Stimulated activated CD8-positive, alpha-beta memory T cell treated with anti-CD3 and anti-CD28 coated beads, Interleukin-4, amount 100 ng/mL, for 1 hour (primary cell): ENCODE measurements at places on chromosomes 5 and 9.

GRCh38 chr5:31485376-31486207 is 46.3 kb downstream of the DROSHA start:
- DNase-seq, result no peak

DNA sequence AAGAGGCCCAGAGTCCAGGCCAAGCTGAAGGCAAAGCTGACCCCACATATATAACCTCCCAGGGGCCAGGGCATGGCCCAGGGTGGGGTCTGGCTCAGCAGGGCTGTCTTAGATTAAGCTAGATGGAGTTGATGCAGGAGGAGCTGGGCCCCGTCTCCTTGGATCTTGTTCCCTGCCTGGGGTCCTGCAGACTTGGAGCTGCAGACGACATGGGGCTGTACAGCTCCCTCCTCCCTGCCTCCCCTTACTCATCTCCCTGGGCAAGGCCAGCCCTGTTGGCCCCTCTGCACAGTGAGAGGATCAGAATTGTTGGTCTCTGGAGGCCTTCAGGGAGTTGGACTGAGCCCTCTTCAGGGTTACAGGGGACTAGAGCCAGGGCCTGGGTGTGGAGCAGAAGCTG is 134.9 kb downstream of the RGS3 start:
- DNase-seq, result no peak

DNA sequence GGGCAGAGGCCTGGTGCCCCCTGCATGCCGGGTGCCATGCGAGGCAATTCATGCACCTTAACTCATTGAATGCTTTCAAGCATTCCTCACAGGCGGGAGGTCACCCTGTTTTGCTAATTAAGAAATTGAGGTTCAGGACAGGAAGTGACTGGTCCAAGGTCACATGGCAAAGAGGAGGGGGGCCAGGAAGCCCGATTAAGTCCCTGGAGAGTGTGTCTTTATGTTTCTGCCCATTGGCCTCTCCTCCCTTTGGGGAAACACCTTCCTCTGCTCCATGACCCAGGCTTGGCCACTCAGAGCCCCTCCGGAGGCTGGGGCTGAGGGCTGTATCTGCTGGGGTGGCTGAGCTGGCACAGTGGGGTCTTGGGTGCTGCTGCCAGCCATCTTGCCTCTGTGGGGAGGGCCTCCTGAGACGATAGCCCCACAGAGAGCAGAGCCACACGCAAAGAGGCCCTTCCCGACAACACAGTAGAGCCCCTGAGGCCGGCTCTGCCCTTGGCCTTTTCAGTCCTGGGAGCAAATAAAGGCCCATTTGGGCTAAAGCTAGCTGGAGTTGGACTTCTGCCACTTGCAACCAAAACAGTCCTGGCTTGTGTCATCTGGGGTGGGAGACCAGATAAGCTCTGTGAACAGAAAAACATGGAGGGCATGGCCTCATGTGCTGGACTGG is 90.8 kb upstream of the NEURL1B start:
- DNase-seq, result no peak

GRCh38 chr5:178382754-178383164 is 150.2 kb upstream of the PHYKPL start:
- DNase-seq, result no peak

- DNase-seq, result no peak
These were observed 276.2 kb upstream of the TNC start for GRCh38 chr9:115393976-115394775.

DNA sequence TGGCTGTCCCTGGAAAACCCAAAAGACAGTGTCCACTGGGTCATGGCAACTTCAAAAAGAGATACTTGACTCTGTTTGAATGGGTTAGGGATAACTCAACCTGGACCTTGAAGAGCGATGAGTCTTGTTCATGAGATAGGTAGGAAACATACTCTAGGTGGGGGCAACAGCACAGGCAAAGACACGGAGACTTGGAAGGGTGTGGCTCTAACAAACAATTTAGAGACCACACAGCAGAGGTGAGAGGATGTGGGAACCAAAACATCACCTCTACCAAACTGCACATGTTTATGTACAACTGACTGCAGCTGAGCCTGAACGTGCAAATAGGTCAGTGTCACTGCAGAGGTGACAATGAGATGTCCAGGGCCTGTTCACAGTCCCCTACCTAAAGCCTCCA is 247.7 kb upstream of the ADRA1B start:
- DNase-seq, result no peak

- no peak for DNase-seq
These were observed 349.5 kb downstream of the CDH18 start for GRCh38 chr5:19638461-19638860.

DNA sequence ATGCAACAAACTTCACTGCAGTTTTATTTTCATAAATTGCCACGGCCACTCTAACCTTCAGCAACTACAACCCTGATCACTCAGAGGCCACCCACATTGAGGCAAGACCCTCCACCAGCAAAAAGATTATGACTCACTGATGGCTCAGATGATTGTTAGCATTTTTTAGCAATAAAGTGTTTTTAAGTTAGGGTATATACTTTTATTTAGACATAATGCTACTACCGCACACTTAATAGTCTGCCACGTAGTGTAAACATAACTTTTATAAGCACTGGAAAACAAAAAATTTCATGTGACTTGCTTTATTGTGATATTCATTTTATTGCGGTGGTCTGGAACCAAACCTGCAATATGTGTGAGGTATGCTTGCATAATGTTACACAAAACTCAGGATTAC is 257.9 kb downstream of the ZSWIM6 start:
- no peak for DNase-seq

- no peak for DNase-seq
These were observed 45.4 kb upstream of the CAST start for GRCh38 chr5:96616801-96617200.

DNA sequence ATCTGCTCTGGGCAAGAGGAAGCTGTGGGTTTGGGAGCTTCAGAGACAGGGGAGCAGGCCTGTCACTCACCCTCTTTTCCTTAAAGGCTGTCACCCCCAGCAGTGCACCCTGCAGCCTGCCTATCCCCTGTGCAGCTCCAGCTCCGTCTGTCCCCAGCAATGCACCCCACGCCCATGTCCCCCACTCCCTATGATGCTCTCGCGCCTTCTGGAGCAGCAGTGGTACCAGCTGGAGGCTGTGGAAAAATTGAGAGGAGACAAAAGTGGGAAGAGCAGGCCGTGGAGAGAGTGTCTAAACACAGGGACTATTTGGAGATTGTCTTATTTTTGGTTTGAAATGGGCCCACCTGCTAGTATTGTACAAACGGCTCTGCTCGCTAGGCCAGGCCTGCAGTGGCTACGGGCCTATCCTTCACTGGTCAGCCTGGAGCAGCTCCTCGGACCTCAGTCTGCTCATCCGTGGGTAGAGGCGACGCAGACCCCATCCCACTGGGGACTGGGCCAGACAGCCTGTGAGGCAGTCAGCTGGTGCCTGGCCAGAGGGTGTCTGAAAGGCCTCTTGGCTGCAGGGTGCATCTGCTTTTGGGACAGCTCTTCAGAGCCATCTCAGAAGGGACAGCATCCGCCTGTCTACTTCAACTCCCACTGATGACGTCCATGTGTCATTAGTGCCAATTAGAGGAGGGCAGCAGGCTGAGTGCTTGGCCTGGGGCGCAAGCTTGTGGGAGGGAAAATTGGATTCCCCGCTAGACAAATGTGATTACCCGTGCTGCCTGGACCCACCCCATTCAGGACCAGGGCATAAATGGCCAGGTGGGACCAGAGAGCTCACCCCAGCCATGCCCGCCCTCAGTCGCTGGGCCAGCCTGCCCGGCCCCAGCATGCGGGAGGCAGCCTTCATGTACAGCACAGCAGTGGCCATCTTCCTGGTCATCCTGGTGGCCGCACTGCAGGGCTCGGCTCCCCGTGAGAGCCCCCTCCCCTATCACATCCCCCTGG is at the start of gene DBH:
Gene DBH, plus strand, starts transcription at position 831 of the 999 bp plus-strand sequence. Its CDS starts 9 bp downstream, at position 840.
- no peak for DNase-seq

- no peak for DNase-seq
These were observed 64.2 kb downstream of the SGCD start for GRCh38 chr5:156391139-156391538.

- no peak for DNase-seq
These were observed 29.3 kb downstream of the SLC1A1 start for GRCh38 chr9:4519604-4520003.

DNA sequence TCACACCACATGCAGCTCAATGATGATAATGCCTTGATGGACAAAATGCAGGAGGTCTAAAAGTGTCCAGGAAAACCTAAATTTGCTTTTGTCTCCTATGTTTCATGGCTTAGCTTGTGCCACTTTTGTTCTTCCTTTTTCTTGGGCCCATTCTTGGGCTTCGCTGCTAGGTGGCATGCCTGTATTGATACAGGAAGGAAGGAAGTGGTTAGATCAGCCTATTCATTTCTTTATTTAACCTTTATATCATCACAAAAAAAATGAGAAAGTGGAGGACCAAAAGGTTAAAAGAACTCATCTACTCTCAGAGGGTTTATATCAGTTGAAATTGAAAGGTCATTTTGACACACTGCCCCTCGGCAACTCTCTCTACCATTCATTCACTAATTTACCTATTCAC is 260.2 kb downstream of the ARHGAP26 start:
- DNase-seq, result no peak

DNA sequence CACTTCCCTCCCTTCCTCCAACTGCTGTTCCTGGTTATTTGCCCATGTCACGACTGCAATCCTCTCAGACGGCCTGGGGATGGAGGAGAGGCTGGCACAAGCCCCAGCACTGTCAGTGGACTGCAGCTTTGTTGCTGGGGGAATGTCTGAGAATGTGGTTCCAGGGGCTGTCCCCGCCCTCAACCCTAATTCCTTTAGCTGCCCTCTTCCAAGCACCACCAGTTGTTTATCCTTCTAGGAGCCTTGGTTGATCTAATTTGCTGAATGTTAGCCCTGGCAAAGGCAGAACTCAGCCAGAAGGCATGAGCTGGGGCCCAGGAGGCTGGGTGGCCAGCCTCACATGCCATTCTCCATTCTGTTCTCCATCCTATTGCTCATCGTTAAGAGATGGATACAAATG is 51.6 kb downstream of the ADAM19 start:
- DNase-seq, result no peak

DNA sequence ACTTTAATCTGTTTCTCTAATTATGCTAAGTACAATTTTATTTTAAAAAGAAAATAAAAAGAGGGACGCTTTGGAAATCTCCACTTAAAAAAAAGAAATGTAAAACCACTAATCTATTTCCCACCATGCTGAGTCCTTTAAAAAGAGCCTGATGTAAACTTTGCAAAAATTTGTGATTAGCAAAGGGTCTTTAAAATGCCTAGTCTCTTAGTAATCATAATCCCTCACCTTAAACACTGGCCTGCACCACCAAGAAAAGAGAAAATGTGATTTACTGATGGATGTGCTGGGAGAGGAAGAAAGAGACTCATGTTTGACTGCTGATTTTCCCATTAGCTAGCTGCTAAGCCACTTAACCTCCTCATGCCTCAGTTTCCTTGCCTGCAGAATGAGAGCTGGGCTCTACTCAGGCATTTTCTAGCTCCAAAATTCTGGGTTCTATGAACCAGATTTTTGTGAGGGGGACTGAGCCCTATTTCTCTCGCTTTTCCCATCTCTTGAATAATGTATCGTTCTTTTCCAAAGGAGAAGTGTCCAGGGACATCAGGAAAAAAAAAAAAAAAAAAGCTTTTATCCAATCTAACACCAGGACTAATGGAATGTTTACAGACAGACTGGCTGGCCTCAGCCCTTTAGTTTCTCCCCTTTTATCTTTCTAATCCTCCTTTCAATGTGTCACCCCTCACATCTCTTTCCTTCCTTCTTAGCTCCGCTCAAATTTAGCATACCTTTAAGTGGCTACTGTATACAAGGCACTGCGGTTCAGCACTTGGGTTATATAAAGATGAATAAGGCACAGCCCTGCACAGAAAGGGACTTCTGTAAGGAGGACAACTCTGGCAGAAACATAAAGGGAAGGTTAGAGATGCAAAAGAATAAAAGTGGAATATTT is 312.4 kb downstream of the ARL15 start:
- no peak for DNase-seq

GRCh38 chr5:159405611-159406031 is 75.3 kb upstream of the IL12B start:
- DNase-seq, result no peak

DNA sequence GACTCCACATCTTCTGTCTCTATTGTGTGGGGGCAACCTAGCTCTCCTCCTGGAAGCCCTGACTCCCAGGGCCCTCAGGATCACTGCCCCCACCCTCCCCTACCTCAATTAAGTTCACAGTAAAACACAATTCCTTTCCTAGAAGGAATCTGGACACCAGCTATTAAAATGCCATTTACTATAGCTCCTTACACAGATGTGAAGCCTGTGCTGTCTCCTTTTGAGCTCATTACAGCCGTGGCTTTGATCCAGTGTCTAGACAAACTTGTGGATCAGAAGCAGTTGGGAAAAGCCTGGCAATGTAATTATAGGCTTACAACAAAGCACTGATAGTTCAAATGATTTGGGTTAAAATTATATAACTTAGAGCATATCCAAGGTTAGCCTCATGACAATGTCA is 107.0 kb upstream of the SMIM23 start:
- DNase-seq, result no peak

DNA sequence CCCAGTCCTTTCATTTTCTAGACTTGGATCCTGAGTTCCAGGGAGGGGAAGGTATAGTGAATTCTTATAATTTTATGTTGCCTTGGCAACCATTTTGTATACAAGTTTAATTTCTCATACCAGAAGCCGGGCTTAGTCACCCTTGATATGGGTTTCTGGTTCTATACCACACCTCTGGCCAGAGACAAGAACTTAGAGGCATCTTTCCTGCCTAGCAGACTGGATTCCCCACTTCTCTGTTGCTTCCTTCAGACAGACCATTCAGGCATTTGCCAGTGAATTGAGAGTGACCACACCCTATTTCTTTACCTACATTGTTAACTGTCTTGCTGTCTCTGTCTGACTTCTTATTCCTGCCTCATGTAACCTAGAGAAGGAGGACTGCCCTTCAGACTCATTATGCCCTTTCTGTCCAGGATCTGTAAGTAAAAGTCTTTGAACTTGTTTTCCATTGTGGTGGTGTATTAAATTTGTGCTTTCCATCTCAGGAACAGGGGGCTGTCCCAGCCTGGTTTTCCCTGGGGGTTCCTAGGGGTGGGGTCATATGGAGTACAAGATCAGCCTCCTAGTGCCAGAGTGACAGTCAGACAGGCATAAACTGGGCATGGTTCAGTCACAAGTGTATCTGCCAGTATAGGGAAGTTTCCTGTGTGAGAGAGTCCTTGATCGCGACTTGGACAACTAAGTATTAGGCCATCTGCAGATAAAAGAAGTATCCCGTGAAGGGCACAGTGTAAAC is 27.4 kb downstream of the TNFSF8 start:
- no peak for DNase-seq

DNA sequence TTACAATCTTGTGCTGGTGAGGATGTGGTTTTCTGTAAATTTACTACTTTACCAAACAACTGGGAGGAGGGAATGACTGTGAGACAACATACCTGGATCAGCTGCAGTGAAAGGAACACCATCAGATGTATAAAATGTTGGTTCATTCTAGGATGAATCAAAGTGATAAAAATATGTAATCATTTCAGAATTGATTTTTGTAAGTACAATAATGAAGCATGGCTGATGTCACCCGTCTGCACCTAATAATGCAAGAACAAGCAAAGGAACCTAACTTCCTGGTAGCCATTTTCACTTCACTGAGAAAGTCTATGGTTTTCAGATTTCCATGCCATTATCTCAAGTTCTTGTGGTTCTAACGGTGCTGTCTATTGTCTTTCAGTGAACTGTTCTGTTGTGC is 18.7 kb upstream of the C5orf34 start:
- no peak for DNase-seq

- DNase-seq, result no peak
These were observed 115.7 kb upstream of the EPB41L4A start for GRCh38 chr5:112534611-112535255.

GRCh38 chr5:156379206-156379605 is 52.2 kb downstream of the SGCD start:
- DNase-seq, result no peak

- no peak for DNase-seq
These were observed 122.8 kb upstream of the EGFLAM start for GRCh38 chr5:38135486-38136039.
